ENCODE measurements at places on chromosomes 12 and 14.

DNA sequence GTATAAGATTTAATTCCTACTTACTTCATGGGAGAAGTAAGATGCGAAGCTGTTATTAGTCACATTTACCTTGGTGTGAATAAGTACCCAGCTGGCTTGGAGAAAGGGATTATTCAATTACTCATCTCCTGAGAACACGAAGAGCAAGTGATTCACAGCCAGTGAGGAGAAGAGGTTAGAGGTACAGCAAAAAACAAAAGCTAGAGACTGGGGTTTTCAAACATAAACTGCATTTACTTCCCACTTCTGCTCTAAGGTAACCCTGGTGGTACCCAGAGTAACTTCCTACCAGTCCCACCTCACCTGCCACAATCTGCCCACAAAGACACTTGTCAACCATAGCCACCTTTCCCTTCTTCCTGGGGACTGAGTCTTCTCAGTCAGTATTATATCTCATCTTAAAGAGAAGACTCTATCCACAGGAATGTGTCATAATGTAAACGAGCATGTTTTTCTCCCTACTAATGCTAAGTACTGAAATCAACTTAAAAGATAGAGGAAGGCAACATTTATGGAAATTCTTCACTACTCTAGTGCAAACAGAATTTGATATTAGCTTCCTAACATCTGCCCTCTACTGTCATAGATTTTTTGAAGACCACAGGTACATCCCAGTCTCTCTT, 6.0 kb upstream of the IL22 start:
- DNase-seq = no peak

DNA sequence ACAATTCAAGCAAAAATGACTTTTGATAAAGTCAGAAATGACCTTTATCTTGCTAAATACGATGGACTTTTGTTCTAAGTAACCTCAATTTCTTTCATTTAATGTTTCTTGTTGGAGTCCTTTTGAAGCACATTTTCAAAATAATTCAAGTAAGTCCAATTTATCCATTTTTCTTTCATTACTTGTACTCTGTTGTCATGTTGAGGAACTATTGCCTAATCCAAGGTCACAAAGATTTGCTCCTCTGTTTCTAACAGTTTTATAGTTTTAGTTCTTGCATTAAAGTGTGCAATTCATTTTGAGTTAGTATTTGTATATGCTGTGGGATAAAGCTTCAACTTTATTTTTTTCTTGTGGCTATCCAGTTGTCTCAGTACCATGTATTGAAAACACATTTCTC, 66.7 kb downstream of the CCER1 start:
- no peak for DNase-seq

GRCh38 chr12:43655586-43655985, 103.0 kb downstream of the PUS7L start:
- DNase-seq = no peak

DNA sequence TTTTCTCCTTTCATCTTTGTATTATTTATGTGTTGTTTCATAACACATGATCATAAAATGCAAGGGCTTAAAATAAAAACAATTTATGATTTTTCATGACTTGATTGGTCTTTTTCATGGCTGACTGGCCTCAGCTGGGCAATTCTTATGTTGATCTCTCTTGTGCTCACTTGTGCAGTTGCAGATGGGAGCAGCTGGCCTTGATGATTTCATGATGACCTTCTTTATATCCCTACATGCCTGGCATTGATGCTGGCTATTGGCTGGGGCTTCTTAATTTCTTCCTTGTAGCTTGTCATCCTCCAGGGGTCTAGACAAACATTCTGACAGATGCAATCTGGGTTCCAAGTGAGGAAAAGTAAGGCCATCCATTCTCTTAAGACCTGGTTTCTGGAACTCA, 1832.8 kb upstream of the FLRT2 start:
- DNase-seq = no peak

- no peak for DNase-seq
These were observed 32.4 kb downstream of the LTBP2 start for GRCh38 chr14:74579447-74580274.

DNA sequence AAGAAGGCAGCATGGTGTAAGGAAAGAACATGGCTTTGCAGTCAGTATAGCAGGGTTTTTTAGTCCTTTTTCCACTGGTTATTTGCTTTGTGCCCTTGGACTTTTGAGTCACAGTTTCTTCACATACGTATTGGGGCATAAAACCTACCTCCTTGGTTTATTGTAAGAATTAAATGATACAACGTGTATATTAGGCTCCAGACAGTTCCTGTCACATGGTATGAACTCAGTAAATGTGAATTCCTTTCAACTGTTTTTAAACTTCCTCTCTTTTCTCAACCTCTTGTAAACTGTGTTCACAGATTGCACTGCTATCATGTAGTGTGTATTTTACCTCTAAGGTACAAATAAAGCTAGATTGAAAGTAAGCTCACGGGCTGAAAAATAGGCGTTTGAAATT, 29.5 kb downstream of the MSRB3 start:
- no peak for DNase-seq

DNA sequence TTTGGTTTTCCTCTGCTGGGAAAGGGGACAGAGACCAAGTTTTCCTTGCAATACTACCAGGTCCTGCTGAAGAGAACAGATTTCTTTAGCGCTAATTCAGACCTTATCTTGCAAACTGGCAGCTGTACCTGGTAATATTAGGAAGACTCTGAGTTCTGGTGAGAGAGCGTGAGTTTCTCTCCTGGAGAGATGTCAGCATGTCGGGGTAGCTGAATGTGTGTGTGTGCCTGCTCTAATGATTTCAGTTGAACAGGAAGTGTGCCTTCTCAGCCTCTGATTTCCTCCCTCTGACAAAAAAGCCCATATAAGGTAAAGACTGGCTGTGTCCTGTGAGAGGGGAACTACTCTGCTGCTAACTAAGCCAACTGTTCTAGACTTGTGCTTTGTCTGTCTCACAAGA, 10.3 kb upstream of the ERP27 start:
- DNase-seq = no peak

GRCh38 chr14:35419429-35419841, 14.9 kb upstream of the NFKBIA start:
- DNase-seq = no peak

DNA sequence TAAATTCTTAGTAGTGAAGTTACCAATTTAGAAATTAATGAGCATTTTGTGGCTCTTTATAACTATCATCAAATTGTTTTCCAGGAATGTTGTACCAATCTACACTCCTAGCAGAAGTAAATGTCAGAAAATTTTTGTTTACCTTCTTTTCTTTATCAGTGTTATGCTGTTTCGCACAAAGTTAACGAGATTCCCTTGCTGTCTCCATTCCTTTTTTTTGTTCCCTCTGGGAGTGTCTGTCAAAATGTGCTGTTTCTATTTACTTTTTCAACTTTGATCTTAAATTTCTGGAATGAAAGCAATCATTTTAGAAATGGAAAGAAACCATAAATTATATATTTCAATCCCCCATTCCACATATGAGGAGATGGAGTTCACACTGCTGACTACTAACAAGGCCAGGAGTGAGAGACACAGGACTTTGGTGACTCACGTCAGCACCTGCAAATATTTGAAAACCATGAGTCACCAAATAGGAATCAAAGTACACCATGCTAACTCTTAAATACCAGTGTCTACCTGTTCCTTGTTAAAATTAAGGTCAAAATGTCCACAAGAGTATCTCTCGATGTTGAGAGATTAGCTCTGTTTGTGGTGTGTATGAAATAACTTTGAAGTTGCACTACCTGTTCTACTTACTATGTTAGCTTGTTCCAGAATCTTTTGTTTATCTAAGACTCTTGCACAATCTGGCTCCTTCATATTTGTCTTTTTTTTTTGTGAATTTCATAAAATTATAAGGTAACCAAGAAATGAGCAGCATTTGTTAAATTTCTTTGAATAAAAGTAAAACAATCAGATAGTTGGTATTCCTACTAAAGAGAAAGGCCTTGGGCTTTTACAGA, 106.0 kb downstream of the RMST start:
- no peak for DNase-seq

DNA sequence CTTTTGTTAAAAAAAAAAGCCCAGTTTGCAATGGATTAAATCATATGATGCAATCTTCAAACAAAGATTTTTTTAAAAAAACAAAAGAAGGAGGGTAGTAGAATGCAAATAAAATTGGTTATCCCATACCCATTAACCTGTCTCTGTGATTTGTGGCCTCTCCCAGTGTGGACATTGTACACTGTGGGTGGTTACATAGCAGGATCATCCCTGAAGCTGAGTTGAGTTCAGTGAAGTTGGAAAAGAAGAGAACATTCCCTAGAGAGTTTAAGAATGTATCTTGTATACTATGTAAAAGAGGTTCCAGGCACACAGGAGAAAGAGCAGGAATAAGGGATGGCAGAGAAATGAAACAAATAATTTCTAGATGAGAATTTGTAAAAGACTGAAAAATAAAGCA, 142.4 kb upstream of the SLC16A7 start:
- DNase-seq = no peak

DNA sequence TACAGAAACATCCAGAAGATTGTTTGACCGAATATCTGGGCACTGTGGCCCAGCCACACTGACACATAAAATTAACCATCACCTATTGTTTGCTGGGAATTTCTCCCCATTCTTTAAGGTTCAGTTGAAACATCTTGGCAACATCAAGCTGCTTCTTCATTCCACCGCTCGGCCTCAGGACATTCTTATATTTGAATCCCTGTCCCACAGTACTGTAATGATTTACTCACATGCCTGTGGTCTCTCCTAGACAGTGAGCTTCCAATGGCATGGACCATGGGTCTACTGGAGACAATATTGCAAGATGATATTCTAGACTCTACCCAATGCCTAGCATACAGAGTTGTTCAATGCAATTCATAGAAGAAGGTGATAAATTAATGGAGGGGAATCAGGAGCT, 56.1 kb downstream of the EMP1 start:
- no peak for DNase-seq

- no peak for DNase-seq
These were observed 1.3 kb downstream of the MBD6 start for GRCh38 chr12:57523706-57524614.

DNA sequence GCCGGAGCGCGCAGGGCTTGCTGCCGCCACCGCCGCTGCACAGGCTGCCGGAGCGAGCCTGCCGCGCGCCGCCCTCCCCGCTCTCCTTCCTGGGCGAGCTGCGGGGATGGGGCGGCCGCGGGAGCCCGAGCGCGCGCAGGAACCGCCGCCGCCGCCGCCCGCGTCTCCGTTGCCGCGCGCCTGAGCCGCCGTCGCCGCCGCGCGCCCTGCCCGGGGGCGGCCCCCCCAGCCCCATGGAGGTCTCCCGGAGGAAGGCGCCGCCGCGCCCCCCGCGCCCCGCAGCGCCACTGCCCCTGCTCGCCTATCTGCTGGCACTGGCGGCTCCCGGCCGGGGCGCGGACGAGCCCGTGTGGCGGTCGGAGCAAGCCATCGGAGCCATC, 352 bp downstream of the PLXNC1 start:
- no peak for DNase-seq

GRCh38 chr12:118064608-118065007, 3.6 kb upstream of the WSB2 start:
- DNase-seq = no peak

- no peak for DNase-seq
These were observed 184.4 kb upstream of the BCL2L14 start for GRCh38 chr12:11886339-11886738.

- no peak for DNase-seq
These were observed 254.8 kb downstream of the PRKD1 start for GRCh38 chr14:29672831-29673230.

- DNase-seq = no peak
These were observed 23.9 kb downstream of the LRRK2 start for GRCh38 chr12:40248585-40249297.

DNA sequence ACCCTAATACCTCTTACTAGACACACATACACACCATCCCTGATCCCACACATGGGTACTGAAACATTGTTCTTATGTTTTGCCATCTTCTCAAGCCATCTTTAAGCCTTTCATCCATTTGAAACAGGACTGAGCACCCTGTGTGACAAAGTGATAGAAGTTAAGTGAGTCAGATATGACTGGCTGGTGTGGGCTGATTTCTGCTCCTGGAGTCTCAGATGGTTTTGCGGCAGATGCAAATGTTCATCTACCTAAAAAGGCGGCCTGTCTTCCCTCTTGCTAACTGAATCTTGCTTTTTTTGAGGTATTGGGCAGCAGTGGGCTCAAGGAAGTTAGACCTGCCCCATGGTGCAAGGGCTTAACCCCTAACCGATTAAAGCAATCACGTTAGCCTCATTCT, 30.4 kb upstream of the PKP2 start:
- no peak for DNase-seq

DNA sequence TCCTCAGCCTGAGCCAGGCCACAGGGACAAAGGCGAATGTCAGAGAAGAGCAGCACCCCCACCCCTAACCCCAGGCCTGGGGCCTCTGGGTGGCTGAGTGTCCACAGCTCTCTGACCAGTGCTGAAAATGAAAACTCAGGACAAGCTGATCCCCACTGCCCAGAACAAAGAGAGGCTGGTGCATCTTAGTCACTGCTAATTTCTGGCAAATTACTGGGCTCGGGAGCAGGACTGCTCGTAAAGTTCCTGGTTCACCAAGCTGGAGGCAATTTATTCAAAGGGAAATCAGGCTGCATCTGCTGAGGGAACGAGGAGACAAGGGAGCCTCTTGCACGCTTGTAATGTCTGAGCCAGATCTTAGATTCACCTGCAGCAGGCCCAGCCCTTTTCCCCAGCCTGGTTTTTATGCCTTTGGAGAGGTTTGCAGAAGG, 43.2 kb downstream of the CALM1 start:
- peak; percentile 46 for DNase-seq

GRCh38 chr14:68586896-68587751, 205.7 kb downstream of the ZFP36L1 start:
- DNase-seq = no peak

- DNase-seq = no peak
These were observed 457.7 kb upstream of the SYT1 start for GRCh38 chr12:78406828-78407227.

DNA sequence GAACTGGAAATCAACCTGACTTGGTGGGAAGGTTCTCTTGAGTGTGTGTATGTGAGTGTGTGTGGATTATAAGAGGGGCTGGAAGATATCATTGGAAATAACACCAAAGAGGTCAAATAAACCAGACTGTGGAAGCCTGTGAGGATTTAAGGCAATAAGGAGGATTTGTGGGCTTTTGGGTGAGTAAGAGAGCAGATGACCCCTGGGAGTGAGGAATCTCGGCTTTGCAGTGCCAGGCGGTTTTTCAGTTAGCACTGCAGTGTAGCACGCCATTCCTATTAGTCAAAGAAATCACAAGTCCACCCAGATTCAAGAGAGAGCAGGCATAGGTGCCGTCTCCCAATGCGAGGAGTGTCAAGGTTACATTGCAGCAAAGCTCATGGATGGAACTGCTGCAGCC, 63.3 kb downstream of the CALM1 start:
- no peak for DNase-seq

DNA sequence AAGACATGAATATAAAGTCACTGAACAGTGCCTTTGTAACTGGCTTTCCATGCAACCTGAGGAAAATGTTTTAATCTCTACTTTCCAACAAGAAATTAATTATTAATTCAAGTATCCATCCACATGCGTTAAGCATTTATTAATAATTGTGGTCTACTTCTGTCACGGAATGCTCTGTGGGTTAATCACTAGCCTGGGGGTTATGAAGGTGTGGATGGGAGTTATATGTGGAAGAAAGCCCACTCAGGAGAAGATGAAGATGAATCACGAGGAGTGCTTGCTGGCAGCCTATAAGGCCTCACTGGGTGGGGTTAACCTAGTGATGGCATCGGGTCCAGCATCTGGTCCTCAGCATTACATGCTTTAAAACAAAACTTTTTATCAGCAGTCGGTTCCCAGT, 99.5 kb upstream of the AVPR1A start:
- DNase-seq = no peak

GRCh38 chr12:51841727-51842126, 6.8 kb downstream of the FIGNL2 start:
- DNase-seq = no peak
